ENCODE measurements at places on chromosomes 13 and 19. TPM values are rescaled to one million over a fixed set of nuclear protein-coding genes. Genes with fewer than 3 reads are reported as not detected.

- DNase-seq = no peak
These were observed 4.4 kb upstream of the SIGLEC8 start for GRCh38 chr19:51462681-51463080.

RGL3 gene
- polyA plus RNA-seq = 47.6 TPM

ATP4A gene
- not detected for polyA plus RNA-seq

GRCh38 chr13:102598061-102598460 is 1.3 kb downstream of the TPP2 start:
- DNase-seq = no peak

DNA sequence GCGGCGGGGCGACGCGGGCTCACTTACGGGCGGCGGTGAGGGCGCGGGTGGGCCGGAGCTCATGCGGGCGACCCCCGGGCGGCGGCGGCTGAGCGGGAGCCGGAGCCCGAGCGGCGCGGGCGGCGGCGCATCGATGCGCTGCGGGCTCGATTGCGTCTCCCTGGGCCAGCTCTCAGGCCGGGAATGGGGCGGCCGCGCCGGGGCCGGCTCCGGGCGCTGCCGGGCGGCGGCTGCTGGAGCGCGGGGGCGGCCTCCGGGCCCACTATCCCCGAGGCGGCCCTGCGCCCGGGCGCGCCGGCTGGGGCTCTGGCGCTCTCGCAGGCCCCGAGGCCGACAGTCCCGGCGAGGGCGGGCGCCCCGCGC is 1.4 kb upstream of the TSHZ3 start:
- DNase-seq = no peak

RUBCNL gene
- 1.9 TPM for polyA plus RNA-seq

KLK3 gene
- polyA plus RNA-seq = 0.24 TPM

- no peak for DNase-seq
These were observed 28.6 kb downstream of the WDFY2 start for GRCh38 chr13:51612867-51613266.

DLL3 gene
- polyA plus RNA-seq = 0.61 TPM

DNA sequence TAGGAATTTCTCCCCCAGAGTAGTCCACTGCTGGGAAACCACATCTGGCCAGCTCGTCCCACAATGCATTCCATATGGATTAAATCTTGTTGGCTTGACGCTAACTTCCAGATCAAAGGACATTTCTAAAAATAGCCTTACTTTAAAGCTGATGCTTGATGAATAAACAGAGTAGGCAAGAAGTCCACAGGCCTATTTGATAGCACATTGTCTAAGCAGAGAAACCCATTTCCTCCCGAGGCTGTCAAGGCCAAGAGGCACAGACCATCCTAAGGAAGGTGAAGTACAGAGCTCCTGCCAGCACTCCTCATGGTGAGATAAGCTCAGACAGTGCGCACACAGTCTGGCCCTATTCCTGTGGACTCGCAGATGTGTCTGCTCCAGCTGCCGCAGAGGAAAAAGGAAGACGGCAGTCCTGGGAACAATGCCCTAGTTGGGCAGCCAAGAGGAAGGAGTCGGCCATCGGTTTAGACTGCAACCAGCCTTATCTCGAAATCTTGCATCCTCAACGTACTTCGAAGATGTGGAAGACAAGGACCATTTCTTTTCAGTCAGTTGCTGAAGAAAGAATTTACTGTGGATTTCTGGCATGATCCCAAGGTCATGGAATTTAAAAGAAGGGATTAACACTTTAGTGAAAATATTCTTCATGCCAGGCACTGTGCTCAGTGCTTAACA is 156.8 kb downstream of the RGCC start:
- DNase-seq = no peak

HSPB6 gene
- polyA plus RNA-seq = 17.5 TPM

CATSPERD gene
- not detected for polyA plus RNA-seq

GRCh38 chr19:58400316-58400915 is 5.0 kb downstream of the RNF225 start:
- DNase-seq = no peak

TOMM40 gene
- polyA plus RNA-seq = 40.2 TPM

CPB2 gene
- 0.19 TPM for polyA plus RNA-seq

- DNase-seq = no peak
These were observed 7.9 kb downstream of the PBX4 start for GRCh38 chr19:19610376-19611202.

MYBPC2 gene
- polyA plus RNA-seq = 0.67 TPM

ZNF549 gene
- polyA plus RNA-seq = 14.8 TPM

- DNase-seq = no peak
These were observed 2.5 kb downstream of the SLC35E1 start for GRCh38 chr19:16569609-16570320.

- no peak for DNase-seq
These were observed 194.2 kb downstream of the POU4F1 start for GRCh38 chr13:78409172-78409571.

GRCh38 chr13:44140888-44141724 is 232.5 kb upstream of the SERP2 start:
- no peak for DNase-seq

- no peak for DNase-seq
These were observed 159.5 kb downstream of the PRR20E start for GRCh38 chr13:57326532-57326931.

PSPN gene
- 2.1 TPM for polyA plus RNA-seq

HOOK2 gene
- 42.4 TPM for polyA plus RNA-seq

DNA sequence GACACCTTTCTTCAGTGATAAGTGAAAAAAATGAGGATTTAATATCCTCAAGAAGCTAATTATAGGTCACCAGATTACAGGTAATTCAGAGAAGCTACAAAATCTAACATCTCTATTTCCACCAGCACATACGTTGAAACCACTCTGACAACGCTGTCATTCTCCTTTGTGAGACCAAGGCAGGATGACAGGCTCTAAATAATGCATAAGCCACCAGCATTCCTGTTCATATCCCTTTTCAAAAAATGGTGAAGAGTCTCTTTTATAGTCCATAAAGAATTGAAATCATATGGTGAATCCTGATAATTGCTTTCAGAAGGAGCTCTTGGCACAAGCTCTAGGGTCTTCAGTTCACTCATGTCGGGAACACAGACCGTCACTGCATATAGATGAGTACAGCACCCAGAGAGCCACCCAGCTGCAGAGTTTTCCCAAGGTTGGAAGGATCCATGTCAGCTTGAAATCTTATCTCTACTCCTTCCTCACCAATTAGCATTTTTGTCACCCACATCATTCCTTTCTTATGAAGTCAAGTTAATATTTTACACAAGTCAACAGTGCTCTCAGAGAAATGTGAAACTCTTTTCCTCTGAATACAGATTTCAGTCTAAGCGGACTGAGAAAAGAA is 431.4 kb downstream of the TBC1D4 start:
- DNase-seq = no peak

DNA sequence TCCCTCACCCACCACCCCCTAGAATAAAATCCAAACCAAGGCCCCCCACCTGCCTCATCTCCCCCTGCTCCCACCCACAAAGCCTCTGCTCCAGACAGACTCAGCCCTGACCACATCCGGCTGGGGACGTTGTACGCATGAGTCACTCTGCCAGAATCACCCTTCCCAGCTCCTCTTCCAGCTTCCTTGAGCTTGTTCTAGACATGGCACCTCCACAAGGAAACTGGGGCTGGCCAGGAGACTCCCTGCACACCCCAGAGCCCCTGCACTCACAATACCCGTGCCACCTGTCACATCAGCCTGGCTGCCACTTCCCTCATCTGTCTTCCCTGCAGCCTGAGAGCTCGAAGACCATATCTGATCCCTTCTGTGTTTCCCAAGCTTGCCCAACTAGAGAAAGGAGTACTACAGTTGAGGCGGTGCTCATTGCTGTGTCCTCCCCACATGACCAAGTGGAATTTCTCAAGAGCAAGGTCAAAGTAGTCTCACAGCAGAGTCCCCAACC is 9.7 kb downstream of the DEDD2 start:
- no peak for DNase-seq

GRCh38 chr19:3760871-3761361 is 576 bp downstream of the APBA3 start:
- DNase-seq = no peak

TMEM86B gene
- polyA plus RNA-seq = 2.2 TPM

GRCh38 chr19:2446381-2446780 is 10.4 kb downstream of the LMNB2 start:
- no peak for DNase-seq

DNA sequence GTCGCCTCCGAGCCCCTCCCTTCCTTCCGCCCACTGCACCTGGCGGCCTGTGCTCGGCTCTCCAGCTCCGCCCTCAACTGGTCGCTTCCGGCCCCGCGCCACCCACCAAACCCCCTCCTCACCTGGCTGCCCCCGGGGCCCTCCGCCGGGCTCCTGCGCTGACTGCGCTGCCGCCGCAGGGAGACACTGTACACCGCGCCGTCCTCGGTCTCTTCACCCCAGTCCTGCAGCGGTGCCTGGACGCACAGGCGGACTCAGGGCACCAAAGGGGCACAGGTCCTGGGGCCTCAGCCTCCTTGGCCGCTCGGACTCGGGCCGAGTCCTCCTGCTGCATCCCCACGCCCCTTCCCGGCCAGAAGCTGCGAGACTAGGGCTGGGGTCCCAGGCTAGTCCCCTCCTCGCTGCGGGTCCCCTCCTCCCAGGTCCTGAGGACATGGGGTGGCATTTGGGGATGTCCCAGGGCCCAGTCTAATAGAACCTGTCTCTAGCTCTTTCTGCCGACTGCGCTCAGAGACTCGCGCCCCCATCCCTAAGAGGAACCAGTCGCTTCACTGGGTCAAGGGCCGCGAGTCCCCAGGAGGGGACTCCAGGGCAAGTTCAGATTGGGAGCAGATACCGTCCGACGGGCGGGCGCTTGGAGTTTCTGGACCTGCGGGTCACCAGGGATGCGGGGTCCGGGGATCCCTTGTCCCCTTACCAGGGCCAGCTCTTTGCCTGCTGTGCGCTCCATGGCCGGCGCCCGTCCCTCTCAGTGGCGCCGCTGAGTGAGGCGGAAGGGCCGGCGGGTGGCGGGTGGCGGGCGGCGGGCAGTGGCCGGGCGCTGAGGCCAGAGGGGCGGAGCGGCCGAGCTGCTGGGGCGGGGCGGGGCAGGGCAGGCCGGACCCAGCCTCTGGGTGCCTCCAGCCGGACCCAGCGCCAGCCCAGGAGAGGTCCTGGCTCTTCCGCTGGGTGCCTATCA is at the start of gene RGL3:
RGL3 (minus strand) TSS at position 766 of the 958 bp plus-strand sequence; CDS start at position 730, 36 bp downstream.
- DNase-seq = no peak

DNA sequence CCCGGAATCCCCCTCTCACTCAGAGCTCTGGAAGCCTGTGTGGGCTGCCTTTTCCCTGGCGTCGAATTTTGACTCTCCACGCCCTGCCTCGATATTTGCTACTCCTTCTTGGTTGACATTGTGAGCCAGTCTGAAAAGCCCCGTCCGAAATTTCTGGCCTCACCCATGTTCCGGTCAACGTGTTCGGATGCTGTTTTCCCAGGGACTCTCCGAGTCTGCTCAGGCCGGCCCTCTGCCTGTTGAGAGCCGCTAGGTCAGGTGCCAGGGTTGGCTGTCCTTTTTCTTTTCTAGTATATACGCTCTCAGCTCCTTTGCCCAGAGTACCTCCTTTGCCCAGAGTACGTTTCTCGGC is 6.8 kb upstream of the DGKH start:
- DNase-seq = no peak

GRCh38 chr13:78595495-78596398 is 7.6 kb downstream of the POU4F1 start:
- DNase-seq = no peak

DNA sequence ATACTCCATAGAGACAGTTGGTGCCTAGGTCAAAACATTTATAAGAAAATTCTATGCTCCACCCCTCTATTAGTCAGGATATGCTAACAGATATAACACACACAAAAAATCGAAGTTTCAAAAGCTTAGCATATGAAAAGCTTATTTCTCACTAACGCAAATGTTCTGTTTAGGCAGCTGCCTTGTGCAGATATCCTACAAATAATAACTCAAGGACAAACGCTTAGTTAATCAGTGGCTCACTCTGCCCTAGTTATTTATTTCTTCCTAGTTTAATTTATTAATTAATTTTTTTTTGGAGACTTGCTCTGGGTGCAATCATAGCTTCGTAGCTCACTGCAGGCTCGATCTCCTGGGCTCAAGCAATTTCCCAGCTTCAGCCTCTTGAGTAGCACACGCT is 259.7 kb upstream of the GPC6 start:
- DNase-seq = no peak

DNA sequence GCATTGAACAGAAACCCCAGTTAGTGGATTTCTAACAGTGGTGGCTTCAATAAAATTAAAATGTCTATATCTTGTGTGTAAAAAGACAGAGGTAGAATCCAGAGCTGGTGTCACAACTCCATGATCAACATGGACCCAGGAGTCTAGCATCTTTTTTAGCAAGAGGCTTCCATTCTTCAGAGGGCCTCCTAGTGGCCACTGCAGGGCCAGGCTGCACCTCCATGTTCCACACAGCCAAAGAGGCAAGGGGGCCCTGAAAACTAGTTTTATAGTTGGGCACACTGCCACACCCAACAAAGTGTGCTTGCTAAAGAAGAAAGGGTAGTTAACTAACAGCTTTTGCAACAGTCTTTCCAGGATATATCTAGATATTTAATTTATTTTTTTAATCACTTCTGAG is 12.9 kb downstream of the N4BP2L1 start:
- DNase-seq = no peak

DNA sequence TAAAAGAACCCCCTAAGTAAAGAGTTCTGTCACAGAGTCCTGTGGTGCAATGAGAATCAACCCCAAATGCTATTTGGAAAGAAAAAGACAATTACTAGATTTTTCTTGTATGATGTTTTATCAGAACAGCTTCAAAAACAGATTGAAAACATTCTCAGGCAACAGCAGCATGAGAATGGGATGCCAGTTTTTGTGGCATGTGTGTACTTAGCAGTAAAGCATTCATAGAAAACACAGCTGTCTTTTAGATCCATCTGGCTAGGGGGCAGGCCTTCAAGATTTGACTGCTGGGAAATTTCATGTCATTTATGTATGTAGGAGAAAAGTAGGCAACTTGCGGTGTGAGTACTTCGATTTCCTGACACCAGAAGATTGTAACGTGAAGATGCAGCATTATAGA is 170.5 kb upstream of the HTR2A start:
- DNase-seq = no peak

DNA sequence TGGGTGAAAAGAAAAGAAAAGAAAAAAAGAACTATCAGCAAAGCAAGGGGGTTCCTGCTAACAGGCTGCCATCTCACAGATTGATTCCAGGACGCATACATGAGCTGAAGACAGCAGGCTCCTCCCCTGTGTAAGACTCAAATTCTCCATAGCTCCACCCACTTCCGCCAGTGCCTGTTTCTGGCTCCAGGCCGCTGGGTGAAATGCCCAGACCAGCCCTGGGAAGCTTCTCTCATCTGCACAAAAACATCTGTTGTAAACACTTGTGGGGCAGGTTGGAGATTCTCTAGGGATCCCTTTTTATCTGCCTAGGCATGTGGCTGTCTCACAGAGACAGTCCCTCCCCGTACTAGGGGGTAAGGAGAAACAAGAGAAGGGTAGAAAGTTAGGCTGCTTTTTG is 1054.4 kb upstream of the SPRY2 start:
- no peak for DNase-seq
